ENCODE measurements at places on chromosomes 16 and 17.

DNA sequence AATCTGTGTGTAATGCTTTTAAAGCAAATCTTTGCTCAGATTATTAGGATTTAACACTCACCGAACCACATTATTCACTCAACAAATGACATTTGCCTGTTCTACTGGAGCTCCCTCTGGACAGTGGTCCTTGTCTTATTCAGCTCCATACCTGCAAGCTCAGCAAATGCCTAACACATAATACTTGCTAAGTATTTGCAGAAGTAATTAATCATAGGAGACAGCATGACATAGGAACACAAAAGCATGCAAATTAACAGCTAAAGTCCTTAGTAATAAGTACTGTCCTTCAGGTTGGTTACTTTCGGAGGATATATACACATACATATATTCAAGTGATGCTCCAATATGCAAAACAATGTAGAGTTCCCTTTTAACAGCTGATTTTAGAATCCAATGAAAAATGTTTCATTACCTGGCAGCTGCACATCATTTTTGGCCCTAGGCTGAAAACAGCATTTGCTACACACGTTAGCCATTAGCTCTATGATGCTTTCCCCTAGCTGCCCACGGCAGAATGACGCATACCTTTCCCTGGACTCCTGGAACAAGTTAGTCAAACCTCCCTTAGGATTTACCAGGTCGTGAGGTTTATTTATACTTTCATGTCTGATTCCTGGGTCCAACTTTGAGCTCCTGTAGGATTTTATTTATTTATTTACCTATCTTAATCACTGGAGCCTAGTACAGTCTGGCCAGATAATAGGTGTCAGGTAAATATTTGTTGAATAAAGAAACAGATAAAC lies 8.6 kb downstream of the BRD7 start:
- DNase-seq: no peak

DNA sequence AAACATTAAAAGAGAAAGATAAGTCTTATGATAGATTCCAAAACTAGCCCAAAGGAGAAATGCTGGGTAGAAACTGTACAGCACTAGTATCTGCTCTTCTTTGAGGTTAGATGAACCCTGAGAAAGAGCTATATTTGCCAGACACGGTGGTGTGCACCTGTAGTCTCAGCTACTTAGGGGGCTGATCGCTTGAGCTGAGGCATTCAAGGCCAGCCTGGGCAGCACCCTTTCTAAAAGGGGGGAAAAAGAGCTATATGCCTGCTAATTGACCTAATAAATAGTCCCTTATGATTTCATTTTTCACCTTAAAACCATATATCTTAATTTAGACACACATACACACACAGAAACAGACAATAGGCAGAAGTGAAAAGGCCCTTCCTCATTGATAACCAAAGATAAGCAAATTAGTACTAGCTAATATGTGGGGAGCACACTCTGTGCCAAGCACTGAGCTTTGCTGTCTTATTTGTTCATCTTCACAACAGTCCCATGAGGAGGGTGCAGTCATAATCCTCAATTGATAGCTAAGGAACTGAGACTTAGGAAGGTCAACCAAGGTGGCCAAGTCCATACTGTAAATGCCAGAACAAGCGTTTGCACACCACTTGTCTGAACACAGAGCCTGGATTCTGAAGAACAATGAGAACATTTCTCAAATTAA lies 56.6 kb upstream of the NLK start:
- DNase-seq: no peak

DNA sequence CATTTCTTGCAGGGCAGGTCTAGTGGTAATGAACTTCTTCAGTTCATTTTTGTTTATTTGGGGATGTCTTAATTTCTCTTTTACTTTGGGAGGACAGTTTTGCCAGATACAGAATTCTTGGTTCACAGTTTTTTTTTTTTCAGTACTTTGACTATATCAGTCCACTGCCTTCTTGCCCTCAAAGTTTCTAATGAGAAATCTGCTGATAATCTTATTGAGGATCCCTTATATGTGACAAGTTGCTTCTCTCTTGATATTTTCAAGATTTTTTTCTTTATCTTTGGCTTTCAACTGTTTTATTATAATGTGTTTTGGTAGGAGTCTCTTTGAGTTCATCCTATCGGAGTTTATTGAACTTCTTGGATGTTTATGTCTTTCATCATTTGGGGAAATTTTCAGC lies 42.8 kb downstream of the CLEC19A start:
- DNase-seq: no peak

DNA sequence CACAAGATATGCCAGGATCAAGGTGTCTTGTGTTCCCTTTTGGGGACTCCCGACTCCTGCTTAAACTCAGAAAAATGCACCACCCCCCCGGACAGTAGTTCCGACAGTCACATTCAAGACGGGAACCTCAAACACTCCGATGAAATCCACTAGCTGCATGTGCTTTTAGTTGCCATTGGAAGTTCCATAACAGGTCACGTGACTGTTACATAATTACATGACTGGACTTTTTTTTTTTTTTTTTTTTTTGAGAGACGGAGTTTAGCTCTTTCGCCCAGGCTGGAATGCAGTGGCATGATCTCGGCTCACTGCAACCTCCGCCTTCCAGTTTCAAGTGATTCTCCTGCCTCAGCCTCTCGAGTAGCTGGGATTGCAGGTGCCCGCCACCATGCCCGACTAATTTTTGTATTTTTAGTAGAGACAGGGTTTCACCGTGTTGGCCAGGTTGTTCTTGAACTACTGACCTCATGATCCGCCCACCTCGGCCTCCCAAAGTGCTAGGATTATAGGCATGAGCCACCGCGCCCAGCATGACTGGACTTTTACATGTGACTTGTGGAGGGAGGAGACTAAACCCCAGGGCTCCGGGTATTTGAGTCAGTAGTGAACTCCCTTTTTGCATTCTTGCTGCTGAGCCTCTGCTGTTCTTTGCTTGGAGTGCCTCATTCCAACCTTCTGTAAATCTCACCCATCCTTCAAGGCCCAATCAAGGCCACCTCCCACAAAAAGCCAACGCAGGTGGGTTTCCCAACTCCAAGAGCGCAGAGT lies 1.6 kb downstream of the SIRT7 start:
- no peak for DNase-seq

- DNase-seq: no peak
Observed at GRCh38 chr16:10947211-10947787, 2.9 kb downstream of the CLEC16A start.

DNA sequence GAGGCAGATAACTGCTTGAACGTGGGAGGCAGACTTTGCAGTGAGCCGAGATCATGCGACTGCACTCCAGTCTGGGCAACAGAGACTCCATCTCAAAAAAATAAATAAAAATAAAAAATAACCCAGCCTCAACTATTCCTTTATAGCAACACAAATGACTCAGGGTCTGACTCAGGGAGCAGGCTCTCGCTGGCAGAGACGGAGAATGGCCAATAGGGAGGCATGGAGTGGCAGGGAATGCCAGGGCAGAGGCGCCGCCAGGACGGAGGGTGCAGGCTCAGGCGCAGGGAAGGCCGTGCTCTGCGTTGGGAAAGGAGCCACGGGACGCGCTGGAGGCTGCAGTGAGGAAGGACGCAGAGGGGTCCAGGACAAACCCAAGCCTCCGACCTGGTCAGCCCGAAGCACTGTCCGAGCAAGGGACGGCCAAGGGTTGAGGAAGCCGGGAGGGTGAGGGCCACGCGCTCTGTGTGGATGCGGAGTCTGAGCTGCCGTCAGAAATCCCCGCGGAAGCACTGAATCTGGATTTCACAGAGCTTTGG lies 40.3 kb downstream of the PKD1 start:
- no peak for DNase-seq

Measured in NCI-H1417 (cell line).